ENCODE measurements at places on chromosomes 11 and 22.

DNA sequence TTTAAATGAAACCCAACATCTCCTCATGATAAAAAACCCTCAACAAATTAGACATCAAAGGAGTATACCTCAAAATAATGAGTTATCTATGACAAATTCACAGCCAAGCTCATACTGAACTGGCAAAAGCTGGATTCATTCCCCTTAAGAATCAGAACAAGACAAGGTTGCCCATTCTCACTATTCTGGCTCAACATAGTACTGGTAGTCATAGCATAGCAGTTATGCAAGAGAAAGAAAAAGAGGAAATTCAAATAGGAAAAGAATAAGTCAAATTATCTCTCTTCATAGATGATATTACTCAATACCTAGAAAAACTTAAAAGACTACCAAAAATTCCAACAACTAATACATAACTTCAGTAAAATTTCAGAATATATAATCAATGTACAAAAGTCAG is 29.4 kb upstream of the XKR3 start:
- DNase-seq = no peak

- DNase-seq = no peak
Measured at GRCh38 chr22:49973018-49973961, 12.7 kb downstream of the PIM3 start.

DNA sequence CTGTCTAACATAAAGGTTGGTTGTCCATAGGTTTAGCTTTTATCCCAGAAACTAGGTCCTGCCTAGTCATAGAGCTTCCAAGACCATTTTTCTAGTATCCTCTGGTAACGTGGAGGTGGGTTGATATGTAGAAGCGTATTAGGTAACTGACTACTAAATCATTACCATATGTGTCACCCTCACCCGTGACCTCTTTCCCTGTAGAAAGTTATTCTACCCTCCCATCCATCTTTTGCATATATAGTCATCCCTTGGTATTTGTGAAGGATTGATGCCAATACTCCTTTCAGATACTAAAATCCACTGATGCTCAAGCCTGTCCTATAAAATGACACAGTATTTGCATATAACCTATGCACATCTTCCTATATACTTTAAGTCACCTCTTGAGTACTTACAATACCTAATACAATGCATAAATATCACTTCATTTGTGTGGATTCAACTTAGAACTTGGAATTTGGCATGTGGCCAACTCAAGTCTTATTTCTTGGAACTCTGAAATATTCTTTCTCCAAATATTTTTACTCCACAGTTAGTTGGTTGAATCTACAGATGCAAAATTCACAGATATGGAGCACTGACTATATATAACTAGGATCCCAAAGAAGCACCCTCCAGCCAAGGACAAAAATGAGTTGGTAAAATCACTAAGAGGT is 497.0 kb upstream of the TENM4 start:
- no peak for DNase-seq

DNA sequence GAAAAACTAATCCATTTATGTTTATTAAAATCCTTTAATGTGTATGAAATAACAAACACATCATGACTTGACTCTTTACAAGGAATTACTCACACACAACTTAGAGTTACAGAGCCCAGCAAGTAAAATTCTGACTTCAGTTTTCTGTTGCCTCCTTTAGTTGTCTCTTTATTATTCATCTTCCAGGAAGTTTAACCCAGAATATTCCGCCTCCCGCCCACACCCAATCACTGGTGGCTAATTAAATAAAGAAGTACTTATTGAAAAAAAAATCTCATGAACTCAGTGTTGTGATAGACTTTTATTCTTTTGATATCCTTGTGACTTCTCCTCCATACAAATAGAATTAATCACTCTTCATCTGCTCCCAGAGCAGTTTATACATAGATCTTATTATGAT is 61.9 kb downstream of the MUC15 start:
- no peak for DNase-seq

DNA sequence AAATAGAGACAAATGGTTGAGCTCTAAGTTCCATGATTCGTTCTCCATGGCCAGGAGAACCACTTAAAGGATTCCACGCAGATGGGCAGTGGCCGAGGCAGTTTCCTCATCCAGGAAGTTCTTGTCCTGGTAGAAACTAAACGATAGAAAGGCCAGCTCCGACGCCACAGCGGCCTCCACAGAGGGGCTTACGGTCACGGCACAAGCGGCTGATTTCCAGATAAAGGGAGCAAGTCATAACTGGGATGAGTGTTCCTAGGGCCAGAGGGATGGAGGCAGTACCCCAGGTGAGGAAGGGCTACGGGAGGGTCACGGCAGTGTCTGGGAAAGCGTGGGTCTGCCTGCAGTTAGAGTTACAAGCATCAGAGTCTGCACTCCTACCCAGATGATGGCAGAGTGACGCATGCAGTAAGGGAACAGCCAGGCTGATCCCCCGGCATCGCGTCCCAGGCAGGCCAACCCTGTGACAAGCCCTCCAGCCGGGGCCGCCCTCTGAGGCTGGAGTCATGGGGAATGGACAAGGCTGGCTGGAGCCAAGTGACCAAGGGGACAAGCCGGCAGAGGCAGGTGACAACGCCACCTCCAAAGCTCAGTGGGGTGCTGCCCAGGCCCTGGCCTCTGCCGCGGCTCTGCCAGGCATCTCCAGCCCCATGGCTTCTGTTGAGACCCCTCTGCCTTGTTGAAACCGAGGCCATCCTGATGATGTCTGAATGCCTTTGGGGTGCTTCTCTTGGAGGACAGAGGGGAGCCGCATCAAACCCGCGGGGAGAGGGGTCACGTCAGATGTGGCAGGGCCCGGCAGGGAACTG is 475.1 kb downstream of the BRD1 start:
- DNase-seq = no peak

DNA sequence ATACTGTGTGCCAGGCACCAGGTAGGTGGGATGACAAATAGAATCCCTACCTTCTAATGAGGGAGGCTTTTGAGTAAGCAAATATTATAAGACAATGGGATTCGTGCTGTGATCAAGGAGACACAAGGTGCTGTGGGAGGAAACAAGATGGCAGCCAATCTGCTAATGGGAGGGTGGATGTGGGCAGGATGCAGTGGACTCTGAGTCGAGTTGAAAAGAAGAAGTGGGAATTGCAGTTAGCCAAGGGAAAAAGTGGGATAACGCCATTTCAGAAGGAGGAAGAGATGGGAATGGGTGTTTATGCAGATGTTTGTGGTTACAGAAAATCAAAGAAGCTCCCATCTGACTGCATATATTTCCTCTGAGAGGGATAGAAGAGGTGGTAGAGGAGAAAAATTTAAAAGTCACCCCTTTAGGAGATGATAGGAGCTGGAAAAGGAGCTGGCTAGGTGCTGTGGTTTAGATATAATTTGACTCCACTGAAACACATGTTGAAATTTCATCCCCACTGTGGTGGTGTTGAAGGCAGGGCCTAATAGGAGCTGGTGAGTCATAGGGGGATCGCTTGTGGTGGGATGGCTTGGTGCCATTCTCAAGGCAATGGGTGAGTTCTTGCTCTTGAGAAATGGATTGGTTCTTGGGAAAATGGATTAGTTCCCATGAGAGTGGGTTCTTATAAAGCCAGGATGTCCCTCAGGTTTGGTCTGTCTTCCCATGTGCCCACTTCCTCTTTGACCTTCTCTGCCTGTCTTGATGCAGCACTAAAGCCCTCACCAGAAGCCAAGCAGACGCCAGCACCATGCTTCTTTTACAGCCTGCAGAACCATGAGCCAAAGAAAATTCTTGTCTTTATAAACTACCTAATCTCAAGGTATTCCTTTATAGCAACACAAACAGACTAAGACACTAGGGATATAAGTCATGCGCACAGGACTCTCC is 30.0 kb upstream of the POU2AF1 start:
- DNase-seq = no peak
